Astrocyte (in vitro differentiated cells and primary cell): ENCODE measurements at places on chromosomes 2 and 18. TPM values are rescaled to one million over a fixed set of nuclear protein-coding genes. Genes with fewer than 3 reads are reported as not detected.

EDAR gene
- 0.12 TPM in 1 of 2 replicates, not detected in the other for total RNA-seq

NMUR1 gene
- not detected in 2 replicates for total RNA-seq

GCG gene
- total RNA-seq: not detected in 2 replicates

OR6B2 gene
- not detected in 2 replicates for total RNA-seq

DNA sequence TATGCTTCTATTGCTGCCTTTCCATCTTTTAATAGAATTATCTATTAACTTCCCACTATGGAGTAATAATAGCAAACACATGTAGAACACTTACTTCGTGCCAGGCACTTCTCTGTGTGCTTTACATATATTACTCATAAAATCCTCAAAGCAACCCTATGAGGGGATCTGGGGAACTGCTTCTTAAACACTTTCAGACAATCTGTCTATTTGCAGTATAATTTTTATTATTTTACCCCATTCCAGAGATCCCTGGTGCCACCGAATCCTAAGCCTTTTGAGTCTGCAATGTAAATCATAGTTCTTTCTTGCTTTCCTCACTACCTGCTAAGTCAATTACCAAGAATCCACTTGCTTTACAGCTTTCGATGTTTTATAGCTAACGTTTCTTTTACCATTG lies 25.6 kb upstream of the GCFC2 start:
- DNase-seq: no peak

- no peak for DNase-seq
Observed at GRCh38 chr2:114609203-114609602, 166.8 kb downstream of the DPP10 start.
